ENCODE measurements at places on chromosomes 3 and 15.

- DNase-seq: no peak
Measured at GRCh38 chr15:34717729-34718128, 37.1 kb downstream of the GJD2 start.

DNA sequence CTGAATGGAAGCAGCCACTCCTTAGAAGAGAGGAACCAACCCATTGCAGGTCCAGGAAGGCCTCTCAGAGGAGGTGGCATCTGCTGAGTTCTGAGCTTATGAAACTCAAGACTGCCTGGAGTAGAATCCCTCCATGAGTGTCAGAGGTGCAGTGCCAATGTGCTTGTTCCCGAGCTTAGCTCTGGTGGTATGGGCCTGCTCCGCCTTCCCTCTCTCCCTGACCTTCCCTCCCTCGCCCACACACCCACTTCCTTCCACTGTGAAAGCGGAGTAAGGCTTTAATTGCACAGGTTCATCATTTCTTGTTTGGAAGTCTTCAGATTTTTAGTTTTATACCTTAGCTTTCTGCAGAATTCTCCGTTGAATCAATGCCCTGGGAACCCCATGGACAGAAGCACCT is 208.0 kb upstream of the BHLHE40 start:
- DNase-seq: no peak

DNA sequence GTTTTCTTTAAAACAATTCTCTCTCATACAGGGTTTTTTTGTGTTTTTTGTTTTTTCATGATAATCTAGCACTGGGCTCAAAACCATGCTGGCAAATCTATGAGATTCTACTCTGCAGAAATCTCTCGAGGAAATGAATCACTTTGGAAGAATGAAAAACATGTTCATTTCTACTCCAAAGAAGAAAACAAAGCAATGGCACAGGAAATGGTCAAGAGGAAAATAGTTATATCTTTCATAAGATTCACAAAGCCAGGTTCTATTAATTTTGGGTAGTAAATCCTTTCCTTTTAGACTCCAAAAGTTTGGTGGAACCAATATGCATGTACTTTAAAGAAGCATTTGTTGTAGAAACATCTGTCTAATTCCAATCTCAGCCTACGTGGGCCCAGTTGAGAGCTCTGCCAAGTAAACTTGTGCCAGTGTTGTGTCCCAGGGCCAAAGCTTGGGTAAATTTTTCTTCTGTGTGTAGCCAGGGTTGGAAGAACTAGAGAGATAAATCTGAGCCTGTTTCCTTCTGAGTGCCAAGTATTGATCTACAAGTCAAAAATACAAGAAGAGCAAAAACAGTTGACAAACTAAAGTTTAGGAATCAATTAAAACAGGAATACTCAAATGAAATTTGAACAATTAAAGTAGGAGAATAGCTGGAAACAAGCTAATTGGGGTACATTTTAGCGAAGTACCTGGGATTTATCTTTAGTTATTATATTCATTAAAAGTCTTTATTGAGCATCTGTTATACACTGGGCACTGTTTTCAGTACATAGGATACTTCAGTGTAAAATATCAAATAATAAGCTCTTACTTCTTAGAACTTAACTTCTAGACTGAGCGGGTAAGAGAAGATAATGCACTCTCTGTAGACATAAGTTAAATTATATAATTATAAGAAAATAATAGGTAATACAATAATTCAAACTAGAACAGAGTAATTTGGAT is 657.5 kb upstream of the NECTIN3 start:
- no peak for DNase-seq

DNA sequence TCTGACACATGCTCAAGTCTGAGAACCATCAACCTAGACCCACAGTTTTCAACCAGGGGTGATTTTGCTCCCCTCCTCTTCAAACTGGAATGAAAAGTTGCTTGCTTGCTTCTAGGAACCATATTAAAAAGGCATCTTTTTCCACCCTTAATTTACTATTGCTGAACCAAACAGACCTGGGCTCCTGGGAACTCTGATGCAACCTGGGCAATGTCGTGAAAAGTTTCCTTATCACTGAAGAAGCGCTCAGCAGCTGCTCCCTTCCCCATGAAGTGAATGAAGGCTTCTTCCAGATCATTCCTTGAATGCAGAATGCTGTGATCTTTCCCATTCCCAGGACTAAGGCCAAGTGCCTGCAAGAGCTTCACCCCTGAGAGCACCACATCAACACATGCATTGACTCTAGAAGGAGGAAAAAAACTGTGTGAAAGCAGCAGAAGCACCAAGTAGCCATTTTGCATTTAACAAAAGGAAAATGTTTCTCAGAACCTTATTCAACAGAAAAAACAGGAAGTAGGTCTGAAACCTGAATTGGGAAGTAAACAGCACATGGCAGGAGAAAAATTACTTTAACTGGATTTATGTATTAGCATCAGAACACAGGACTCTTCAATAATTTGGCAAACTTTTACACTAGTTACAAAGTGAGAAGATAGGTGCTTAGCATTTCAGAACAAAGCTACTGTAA is 8.7 kb downstream of the ADPGK start:
- no peak for DNase-seq

- DNase-seq: no peak
Measured at GRCh38 chr3:3259181-3259580, 79.7 kb upstream of the CRBN start.

- no peak for DNase-seq
Measured at GRCh38 chr3:141557961-141558706, 71.3 kb downstream of the RASA2 start.

DNA sequence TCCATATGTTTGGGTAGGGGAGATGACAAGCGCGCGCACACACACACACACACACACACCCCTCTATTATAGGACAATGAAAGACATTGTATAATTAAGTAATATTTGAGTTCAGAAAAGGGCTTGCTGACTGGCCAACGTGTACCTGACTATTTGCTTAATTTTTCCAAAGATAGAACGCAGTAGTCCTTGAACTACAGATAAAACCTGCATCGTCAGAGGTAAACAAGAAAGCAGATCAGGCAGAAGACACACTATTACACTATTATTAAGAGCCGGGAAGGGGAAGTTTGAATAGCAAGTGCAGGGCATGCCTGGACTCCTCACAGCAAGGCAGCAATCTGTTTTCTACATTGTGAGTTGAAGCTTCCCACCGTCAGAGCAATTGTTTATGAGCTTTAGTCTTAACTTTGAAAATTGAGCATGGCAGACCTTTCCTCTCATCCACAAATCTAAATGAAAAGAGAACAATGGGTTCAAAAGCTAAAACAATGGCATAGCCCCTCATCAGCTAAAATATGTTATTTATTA is 427.7 kb downstream of the GABRG3 start:
- DNase-seq: no peak

GRCh38 chr3:190517687-190518086 is 3.8 kb downstream of the IL1RAP start:
- no peak for DNase-seq

DNA sequence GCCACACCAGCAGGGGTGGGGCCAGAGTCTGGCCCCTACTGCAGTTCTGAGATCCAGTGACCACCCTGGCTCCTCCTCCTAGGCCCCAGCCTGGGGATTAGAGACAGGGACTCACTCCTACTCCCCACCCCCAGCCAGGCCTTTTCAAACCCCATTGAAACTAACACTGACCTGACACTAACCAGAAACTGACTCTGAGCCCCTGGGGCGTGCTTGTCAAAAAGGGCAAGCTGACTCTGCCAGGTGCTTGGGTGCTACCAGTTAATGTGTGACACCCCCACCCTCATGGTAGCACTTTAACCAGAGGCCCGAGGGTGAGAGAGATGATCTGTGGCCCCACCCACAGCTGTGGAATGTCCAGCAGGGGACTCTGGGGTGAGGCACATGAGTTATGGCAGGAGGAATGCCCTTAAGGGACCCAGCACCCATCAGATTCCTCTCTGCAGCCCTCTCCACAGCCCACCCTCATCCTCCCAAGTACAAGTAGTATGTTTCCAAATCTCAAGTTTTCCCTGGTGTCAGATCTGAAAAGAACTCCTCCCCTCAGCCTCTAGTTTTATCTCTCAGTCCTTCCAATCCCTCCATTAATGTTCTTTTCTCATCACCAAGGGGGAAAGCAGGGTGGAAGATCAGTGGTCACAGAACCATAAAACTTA is 1.4 kb downstream of the PTH1R start:
- DNase-seq: peak; percentile 42

DNA sequence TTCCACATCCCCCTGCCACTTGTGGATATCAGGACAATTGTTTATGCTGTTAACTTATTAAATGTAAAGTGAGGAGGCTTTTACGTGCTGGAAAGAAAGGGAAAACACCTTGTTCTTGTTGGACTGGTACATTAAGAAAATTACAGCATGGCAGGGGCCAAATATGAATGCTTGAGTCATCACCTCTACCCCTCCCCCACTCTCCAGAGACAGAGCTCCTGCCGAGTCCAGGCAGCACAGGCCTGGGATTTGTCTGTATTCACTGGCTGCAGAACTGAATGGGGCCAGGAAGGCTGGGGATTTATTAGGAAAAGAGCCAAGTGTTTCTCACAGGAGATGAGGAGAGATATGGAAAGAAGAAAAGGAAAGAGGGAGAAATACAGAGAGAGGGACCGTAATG is 308.9 kb downstream of the EPHB1 start:
- no peak for DNase-seq

DNA sequence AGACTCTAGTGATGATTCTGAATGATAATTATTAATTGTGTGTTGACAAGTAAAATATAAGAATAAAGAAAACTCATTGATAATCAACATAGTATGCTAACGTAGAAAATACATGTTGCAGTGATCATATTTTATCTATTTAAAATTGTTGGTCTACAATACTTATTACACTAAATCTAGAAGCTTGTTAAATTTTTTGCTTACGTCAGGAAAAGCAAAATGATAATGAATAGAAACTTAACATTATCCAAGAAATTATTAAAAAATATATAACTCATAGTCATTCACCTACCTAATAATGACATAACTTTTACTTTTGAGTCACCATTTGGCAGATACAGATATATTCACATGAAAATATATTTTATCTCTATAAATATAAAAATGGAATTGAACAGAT is 984.1 kb downstream of the PLOD2 start:
- no peak for DNase-seq

DNA sequence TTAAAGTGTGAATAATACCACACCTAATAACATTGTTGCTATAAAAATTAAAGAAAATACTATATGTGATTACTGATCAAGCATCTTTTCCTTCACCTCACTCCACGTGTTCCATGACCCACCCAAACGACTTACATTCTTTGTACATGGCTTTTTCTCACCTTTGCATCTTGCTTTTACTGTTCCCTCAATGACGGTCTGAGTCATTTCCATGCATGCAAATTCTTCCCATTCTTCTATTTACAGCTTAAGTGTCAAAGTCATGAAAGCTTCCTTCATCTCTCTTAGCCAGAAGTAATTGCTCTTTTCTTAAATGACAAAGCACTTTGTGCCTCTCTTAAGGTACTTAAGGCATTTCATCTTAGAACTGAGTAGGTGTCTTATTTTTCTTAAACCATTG is 64.0 kb downstream of the GREM1 start:
- no peak for DNase-seq

DNA sequence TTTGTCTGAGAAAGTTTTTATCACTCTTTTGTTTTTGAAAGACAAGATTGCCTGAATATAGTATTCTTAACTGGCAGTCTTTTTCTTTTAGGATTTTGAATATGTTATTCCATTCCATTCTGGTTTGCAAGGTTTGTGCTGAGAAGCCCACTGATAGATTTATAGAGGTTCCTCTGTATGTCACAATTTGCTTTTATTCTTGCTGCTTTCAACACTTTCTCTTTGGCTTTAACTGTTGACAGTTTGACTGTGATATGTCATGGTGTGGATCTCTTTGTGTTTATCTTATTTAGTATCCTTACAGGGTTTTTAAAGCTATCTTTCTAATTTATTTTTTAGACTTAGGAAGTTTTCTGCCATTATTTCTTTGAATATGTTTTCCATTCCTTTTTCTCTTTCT is 331.2 kb upstream of the ATP11B start:
- DNase-seq: no peak

- no peak for DNase-seq
Measured at GRCh38 chr3:194250098-194251002, 100.8 kb downstream of the CPN2 start.

DNA sequence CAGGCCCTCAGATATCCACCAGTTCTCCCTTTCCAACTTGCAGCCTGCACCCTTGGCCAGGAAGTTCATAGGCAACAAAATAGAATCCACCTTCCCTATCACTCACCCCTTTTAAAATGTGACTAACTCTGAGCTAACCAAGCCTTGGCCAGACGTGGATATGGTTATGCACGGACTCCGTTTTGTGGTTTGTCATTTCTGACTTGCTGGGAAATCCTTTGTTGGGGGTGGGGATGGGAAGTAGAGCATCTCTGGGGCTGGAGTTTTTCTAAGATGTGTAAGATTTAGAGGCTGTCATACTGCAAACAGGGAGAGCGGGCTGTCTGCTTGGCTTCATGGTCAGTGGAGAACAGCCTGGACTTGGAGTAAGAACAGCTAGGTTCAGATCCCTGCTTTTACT is 62.6 kb downstream of the SMAD3 start:
- peak; percentile 93 for DNase-seq

DNA sequence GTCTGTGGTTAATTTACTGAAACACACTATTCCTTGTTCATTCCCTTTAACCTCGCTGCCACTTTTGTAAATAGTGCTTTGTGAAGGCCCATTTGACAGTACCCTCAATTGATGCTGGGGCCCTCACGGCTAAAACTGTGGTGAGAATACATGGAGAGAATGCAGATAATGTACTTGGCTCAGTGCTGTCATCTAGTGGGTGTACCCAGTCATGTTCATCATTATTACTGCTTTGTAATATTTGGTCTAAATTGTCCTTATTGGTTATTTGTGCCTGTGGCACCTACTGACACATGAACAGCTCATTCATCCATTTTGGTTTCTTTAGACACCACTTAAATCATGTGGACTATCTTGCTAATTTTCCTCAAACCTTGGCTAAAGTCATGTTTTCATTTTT is 543.6 kb downstream of the EDEM1 start:
- DNase-seq: no peak

GRCh38 chr3:39013289-39013688 is 38.5 kb downstream of the SCN11A start:
- DNase-seq: no peak

DNA sequence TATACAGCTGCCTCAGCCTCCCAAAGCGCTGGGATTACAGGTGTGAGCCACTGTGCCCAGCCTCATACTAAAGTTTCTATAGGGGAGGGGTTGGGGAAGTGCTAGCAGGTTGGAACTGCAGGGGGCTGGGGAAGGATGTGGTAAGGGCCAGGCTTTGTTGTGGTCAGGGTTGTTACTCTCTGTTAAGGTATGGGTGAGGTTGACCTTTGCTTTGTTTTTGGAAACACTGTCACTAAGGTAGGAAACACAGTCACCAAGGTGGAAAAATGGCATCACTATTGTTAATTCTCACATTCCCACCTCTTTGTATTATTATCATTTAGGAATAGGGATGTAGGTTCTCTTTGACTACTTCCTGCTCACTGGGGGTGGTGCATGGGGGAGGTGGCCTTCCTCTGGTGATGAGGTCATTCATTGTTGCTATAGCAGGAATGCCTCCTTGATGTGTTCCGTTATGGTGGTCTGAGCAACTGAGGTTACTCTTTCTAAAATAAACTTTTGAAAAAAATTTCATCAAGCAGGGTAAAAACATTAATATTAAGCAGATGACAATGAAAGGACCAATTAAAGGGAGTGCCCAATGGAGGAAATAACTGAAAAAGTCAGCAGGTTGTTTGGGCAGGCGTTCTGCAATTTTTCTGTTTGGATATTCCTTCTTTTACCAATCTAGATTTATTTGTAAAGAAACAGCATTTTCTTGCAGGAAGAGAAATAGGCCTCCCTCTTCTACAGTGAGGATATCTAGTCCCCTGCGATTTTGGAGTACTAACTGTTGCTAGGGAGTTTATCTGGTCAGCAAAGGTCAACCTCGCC is 150.5 kb downstream of the WDR76 start:
- DNase-seq: no peak

Measured in kidney epithelial cell (primary cell).